Right lobe of liver (tissue), 6 donors: ENCODE measurements at places on chromosomes 6 and 20.

- DNase-seq = no peak
These were observed 60.3 kb downstream of the CDS2 start for GRCh38 chr20:5187122-5187521.

GRCh38 chr20:57389695-57390603 is 1.2 kb upstream of the RBM38 start:
- DNase-seq = peak; percentile 65

DNA sequence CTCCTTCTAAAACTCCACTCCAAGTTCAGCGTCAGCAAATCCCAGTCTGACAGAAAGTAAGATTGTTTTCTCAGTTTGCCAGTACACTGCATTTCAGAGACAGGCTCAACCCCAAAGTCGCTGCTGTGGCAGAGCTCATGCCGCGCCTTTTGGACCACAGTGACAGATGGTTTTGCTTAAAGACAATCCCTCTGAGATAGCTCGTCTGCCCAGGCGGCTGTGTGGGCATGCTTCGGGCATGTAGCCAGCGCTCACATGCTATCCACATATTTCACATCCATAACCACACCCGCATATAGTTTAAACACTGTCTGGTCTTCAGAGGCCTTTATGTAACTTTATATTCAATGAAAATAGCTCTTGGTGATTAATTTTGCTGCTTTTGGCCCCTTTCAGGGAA is 14.7 kb upstream of the PXDC1 start:
- no peak for DNase-seq

DNA sequence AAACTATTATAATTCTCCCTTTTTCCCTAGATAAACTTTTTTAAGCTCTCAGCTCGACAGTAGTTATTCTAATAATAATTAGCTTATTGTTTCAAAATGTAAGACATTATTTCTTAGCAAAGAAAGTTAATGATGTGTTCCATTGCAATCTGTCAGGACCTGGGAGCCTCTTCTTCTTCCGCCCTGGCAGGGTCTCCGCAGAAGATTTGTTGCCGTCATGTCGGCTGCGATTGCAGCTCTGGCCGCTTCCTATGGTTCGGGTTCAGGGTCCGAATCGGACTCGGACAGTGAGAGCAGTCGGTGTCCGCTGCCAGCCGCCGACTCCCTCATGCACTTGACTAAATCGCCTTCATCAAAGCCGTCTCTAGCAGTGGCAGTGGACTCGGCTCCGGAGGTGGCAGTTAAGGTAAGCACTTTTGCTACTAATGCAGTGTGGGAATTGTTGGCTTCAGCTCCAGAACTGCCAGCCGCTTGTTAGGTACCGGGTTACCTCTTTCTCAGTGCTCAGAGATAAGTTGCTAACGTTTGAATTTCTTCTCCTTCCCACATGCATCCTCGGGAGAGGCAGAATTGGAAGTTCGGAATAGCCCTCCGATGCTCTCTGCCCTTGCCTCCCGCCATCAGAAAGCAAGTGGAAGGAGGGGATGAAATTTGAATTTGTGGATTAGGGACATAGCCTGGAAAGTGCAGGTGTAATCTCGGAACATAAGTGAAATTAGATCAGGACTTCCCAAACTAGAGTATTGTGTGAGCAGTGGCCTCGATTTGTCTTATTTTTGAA is at the start of gene CDC40:
CDC40 (plus strand) TSS at position 200 of the 781 bp plus-strand sequence; CDS start at position 218, 18 bp downstream.
- DNase-seq = peak; percentile 79

DNA sequence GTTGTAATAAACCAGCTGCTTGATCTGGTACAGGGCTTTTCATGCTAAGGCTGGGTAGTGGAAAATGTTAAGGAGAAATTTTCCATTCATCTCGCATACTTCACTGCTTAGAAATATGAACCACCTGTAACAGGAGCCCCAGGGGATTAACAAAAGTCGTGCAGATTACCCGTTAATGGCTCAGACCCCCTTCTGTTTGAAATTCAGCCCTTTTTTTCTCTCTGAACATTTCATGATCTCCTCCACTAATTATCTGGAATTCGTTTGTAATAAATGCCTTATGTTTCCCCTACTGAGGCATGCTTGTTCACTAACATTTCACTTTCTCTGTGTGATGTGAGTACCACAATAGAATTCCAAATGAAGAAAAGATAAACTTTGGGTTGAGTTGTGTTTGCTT is 336.4 kb upstream of the HSF2 start:
- DNase-seq = no peak
